ENCODE measurements at places on chromosomes 2 and 18.

GRCh38 chr2:107529146-107529545 is 297.5 kb upstream of the RGPD4 start:
- peak; percentile 32 for DNase-seq

DNA sequence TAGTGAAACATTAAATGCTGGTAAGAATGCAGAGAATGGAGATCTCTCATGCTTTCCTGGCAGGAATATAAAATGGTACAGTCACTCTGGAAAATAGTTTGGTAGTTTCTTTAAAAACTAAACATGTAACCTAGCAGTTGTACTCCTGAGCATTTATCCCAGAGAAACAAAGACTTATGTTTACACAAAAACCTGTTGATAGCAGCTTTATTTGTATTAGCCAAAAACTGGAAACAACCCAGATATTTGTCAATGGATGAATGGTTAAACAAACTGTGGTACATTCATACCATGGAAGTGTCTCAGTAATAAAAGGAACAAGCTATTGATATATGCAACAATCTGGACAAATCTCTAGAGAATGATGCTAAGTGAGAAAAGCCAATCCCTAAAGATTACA is 81.7 kb upstream of the CTAGE1 start:
- no peak for DNase-seq

DNA sequence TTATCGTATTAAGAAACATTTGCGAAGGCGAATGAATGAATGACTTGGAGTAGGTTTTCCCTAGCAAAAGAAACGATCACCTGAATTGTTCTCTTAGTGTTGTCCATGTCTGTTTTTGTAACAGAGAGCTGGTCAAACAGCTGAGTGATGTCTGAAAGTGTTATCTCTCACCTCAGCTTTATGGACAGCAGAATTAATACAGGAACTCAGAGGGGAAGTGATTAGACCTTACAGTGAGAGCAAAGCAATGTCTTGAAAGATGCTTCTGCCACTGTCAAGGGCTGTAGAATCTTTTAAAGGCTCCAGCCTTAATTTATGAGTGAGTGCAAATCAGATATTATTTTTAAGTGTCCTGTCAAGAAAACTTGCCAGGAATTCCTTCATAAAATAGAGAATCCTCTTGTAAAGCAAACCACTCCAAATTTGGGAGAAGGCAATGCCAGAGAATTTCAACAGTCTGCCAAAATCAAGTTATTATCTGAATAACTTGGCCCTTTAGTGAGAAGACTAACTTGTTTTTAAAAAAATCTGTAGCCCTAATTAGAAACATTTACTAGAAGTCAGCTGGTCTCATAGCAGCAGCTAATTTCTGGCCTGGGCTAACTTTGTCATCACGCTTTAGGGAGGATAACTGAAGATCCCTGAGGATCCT is 60.7 kb downstream of the CDC42EP3 start:
- peak; percentile 37 for DNase-seq

DNA sequence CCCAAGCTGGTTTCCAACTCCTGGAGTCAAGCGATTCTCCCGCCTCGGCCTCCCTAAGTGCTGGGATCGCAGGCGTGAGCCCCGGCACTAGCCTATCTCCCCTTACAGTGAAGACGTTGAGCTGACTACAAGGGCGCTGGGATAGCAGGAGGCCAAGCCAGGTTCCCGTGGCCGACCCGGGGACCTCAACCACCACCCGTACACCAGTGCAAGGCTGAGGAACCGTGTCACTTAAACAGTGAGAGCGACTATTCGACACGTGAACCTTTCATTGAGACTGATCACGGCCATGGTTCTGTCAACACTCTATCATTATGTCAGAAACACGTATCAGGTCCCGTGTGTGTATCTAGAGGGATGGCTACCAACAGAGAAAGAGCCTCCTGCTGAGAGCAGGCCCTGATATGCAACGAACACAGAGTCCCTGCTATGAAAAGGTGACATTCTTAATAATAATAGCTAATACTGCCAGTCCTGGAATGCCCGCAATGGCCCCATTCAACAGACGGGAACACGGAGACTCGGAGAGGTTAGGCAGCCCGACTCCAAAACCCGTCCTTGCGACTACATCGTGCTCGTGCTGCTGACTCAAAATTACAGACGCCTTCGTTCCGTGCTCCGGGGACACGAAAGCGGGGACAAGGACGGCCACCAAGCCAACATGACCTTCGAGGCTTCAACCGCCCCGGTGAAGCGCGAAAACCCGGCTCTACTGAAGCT is 833 bp downstream of the AFG3L2 start:
- peak; percentile 26 for DNase-seq

- no peak for DNase-seq
Measured at GRCh38 chr2:167353605-167354280, 465.5 kb downstream of the XIRP2 start.

DNA sequence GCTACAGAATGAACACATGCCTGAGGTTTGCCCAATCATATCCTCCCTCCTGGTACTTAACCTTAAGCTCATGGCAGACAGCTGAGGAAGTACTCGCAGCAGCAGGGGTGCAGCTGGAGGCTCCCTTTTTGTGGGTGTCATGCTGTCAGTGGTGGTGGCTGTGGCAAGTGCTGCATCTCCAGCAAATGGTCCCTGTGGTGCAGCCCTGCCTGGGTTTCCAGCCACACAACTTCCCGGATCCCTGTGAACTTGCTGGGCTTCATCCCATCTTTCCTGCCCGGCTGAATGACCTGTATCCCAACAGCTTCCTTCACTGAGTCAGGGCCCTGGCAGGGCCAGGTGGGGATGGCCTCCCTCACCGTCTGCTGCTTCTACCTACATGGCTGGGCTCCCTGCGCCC is 5.0 kb downstream of the TMEM185B start:
- DNase-seq, result no peak

DNA sequence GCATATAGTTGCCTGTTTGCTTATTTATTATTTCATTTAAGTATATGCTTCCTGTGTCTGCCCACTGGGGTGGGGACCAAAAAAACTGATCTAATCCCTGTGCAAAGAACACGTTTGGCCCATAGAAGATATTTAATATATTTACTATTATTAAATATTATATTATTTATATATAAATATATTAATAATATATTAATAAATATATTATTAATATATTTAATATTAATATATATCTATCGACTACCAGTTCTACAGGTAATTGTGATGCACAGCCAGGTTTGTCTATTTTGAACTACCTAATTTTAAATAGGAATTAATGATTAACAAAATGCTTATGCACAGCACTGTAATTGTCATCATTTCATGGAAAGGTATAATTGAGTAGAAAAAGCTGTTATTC is 288.9 kb upstream of the LYPD1 start:
- DNase-seq, result no peak

DNA sequence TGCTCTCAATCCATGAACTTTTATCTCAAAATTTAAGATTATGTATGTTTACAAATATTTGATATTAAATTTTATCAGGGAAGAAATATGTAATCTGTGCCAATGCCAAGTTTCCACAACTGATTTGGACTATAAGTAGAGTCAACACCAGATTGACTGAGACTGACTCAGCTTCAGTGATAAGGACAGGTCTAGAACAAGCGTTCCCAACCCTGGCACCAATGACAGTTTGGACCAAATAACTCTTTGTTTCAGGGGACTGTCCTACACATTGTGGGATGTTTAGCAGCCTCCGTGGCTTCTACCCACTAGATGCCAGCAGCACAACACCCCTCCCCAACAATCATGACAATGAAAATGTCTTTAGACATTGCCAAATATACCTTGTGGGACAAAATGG is 165.3 kb downstream of the THADA start:
- DNase-seq, result no peak

- DNase-seq, result no peak
Measured at GRCh38 chr2:187008111-187008510, 159.1 kb upstream of the ZSWIM2 start.

GRCh38 chr2:86037141-86037794 is 68.4 kb downstream of the POLR1A start:
- peak; percentile 52 for DNase-seq

DNA sequence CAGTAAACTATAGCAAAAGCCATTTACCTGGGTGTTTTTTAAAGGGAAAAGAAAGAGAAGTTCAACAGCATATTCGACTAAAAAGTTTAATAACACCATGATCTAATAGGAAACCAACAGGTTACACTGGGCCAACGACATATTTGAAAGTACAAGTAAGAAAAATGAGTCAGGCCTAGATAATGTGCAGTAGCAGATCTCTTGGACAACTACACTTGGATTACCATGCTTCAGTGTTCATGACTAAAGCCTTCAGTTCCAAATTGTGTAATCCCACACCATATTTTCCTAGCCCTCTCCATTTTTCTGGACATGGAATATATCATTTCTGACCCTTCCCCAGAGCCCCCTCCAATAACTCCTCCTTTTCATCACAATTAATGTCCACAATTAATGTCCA is 39.1 kb upstream of the FIGN start:
- no peak for DNase-seq

GRCh38 chr2:156466739-156467405 is 30.7 kb downstream of the GPD2 start:
- DNase-seq, result no peak

DNA sequence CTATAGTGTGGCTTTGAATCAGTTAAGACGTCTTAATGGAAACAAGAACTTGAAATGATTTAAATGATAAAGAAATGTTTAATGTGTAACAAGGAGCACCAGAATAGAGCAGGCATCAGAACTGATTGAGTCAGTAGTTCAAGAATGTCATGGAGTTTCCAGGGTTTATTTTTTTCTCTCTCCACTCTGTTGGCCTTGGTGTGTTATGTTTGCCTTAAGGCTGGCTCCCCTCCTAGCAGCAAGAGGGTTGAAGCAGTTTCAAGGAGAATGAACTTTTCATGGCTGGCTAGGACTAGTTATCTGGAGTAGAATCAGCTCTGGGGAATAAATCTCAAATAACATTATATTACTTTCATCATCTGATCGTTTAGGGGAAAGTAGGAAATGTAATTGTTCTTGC is 13.4 kb upstream of the GLS start:
- no peak for DNase-seq

- DNase-seq, result no peak
Measured at GRCh38 chr18:68742206-68742605, 27.3 kb upstream of the TMX3 start.

GRCh38 chr2:187098154-187098553 is 249.2 kb upstream of the ZSWIM2 start:
- no peak for DNase-seq

DNA sequence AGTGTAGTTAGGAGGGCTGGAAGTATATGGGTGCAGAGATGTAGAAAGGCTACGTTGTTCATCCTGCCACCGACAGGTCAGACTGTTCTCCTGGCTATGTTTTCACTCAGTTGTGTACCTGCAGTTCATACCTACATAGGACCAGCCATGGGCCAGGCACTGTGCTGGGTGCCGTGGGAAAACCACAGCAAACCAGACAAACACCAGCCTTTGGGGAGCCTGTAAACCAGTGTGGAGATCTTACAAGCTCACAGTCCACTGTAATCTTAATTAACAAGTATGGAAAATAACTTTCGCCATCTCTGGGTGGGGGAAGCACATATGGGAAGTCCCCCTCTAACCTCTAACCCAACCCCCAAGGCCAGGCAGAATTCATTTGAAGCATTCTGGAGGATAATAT is 12.7 kb downstream of the NCK2 start:
- no peak for DNase-seq

- no peak for DNase-seq
Measured at GRCh38 chr18:8777846-8778245, 72.5 kb downstream of the MTCL1 start.

- DNase-seq, result no peak
Measured at GRCh38 chr2:225472161-225472560, 72.7 kb downstream of the NYAP2 start.

DNA sequence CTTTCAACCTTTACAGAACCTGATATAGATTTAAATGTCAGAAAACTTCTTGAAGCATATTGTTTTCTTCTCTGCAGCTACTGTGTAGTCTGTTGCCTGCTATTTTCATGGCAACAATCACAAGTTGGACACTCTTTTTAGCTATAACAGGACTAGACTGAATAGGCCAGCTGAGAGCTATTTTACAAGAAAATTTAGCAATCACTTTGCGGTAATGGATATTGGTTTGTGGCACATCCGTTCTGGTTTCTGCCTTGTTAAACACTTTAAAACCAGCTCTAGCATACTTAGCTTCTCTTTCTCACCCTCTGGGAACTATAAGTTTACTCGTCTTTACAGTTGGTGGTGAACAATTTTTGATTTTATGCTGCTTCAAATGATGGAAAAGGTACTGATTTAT is 125.7 kb downstream of the MAP2 start:
- no peak for DNase-seq

DNA sequence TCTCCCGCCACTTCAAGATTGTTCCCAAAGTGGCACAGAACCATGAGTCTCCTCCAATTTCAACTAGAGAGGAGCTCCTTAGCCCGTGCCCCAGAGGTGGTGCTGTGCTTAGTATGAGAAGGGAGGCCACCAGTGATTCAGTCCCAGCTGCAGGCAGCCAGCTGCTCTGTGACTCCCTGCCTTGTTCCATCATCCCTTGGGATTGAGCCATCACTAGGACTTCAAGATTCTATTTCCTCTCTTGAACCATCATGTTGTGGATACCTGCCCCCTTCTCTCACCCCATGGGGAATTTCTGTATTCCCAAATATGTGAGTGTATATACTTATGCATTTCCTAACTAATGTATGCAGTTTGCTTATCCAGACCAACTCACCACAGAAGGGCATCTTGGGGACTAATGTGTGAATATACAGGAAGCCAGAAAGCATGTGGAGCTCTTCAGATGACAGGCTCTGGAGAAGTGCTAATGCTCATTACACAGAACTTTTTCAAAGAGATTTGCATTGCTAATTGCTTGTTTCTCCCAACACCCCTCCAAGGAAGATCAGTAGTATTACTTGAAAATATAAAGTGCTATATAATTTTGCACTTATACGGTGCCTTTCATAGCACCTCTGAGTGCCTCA is 111.0 kb upstream of the MAP3K20 start:
- no peak for DNase-seq

DNA sequence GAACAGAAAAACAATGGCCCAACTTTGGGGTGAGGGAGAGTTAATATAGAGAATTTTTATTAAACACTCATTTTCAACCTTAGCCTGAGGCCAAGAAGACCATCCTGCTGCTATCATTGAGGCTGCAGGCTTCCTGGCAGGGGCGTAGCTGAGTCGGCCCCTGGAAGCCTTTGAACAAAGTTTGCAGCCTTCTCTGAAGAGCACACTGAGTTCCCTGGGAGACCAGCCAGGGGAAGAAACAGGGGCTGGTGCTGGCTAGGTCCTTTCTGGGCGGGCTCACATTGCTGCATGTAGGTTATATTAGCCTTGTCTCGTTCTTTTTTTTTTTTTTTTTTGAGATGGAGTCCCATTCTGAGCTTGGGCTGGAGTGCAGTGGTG is 126.8 kb upstream of the HS6ST1 start:
- no peak for DNase-seq

GRCh38 chr2:155218945-155219344 is 520.5 kb downstream of the KCNJ3 start:
- DNase-seq, result no peak

DNA sequence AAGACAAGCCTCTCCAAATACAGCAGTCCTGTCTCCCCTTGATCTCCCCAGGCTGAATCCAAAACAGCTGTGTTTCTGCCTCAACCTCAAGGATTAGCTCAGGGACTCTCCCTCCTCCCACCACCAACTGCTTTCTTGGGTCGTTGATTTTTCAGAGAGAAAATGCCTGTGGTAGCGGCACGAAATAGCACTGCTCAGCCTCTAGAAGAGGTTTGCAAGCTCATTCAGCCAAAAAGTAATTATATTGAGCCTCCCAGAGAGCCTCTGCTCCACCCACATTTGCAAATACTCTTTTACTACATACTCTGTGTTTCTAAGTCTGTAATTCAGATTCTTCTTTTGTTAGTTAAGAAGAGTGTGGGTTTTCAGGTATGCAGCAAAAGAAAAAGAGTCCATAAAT is 396.4 kb upstream of the TNP1 start:
- DNase-seq, result no peak

- DNase-seq, result no peak
Measured at GRCh38 chr2:143732871-143733270, 603.7 kb downstream of the ARHGAP15 start.
